Aorta (tissue), 5 donors: ENCODE measurements at places on chromosomes 7 and 10.

- H3K27me3 ChIP-seq = no peaks in the 10 kb centered on the region
- H3K27ac ChIP-seq = no peak overlapping the region
- no peak for DNase-seq
- no peaks in the 10 kb centered on the region for H3K36me3 ChIP-seq
- H3K4me3 ChIP-seq = no peak overlapping the region
Measured at GRCh38 chr7:46654546-46655443, 733.7 kb upstream of the IGFBP3 start.

DNA sequence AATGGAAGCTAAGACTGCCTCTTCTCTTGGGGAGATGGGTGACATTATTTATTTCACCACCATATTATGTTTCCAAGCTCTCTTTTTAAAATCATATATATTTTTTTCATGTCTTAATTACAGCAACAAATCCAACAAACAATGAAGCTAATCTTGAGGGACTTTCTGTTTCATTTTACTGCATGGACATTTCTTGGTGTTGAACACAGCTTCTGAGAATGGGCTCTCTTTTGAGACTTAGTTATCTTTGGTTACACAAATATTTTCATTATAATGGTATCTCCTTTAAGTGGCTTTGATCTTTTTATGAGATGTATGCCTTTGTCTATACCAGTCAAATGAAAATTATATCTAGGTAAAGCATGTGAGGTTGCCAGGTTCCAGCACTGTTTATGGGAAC, 210.0 kb upstream of the LRRN3 start:
- H3K27me3 ChIP-seq = no peaks in the 10 kb centered on the region
- no peaks in the 10 kb centered on the region for H3K4me1 ChIP-seq
- no peak for DNase-seq
- no peak overlapping the region for H3K27ac ChIP-seq

DNA sequence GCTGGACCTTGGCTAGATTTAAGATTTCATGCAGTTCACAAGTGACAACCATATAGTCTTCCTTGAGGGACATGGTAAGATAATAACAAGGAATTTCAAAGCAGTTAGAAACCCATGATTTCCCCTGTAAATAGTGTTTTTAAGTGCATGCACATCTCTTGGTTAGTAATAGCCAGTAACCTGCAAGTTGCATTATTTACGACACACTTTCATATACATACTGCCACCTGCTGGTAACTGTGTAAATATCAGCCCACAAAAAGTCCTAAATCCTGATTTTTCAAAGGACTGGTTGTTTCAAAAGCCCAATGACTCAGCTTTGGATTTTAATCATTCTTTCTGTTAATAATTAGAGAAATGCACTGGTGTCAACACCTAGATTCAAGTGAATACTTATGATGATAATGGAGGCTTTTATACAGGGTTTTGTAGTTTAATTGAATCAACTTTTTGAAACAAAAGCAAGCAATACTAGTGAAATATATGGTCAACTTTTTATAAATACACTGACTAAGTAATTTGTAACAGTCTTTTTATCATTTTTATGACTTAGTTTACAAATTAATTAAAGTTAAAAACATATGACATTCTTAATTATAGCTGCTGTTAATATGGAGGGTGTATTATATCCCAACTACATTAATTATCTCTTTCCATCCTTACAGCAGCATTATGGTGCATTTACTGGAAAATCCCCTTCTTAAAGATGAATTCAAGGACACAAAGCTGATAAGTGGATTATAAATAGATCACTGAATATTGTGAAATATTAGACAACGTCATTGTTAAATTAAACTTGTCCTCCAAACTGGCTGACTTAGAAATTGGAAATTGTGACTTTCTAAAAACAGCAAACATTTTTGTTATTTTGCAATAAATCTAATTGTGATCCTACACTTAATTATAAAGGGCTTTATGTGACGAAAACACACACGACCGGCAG, 367.7 kb upstream of the SEMA3D start:
- DNase-seq = no peak
- H3K27me3 ChIP-seq = no peaks in the 10 kb centered on the region
- no peak overlapping the region for H3K27ac ChIP-seq

DNA sequence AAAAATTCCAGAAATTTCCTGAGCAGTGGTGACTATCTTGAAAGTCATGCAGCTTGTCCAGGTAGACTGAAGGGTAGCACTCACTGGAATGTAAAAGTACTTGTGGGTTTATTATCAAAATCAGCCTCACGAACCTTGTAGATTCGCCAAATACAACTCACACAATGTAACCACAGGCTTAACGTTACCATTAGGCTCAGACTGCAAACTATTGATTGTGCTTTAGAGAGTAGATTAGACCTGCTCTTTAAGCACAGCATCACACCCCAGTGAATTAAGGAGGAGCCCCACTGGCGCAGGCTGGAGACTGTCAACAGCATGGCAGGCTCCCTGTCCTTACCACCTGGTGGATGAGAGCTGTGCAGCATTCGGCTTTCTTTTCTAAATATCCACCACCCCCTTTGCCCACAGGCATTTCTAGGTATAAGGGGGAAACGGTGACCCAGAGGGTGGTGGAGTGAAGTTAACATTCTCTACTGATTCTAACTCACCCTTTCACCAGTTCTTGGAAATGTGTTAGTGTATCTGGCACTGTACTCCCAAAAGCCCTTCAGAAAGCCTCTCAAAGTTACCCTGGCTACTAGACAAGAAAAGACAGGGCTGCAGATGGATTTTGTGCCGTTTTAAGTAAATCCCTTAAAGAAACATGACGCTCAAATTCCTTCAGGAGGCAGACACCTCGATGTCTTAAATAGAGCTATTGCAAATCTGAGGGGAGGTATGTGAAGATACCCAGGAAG, 56.6 kb downstream of the GSDME start:
- H3K36me3 ChIP-seq = no peaks in the 10 kb centered on the region
- no peak overlapping the region for H3K4me3 ChIP-seq
- peaks cover 1% of the 10 kb centered on the region for H3K4me1 ChIP-seq
- H3K27me3 ChIP-seq = no peaks in the 10 kb centered on the region

- H3K27me3 ChIP-seq = no peaks in the 10 kb centered on the region
- H3K36me3 ChIP-seq = no peaks in the 10 kb centered on the region
- H3K4me3 ChIP-seq = no peak overlapping the region
- no peak for DNase-seq
- H3K27ac ChIP-seq = no peak overlapping the region
- no peaks in the 10 kb centered on the region for H3K4me1 ChIP-seq
Measured at GRCh38 chr10:55233505-55233904, 432.5 kb upstream of the PCDH15 start.
